Effector CD8-positive, alpha-beta T cell (primary cell): ENCODE measurements at places on chromosomes 2 and 18.
A peak's percentile ranks its signal among the peaks of the same experiment; 100 is the strongest.

GRCh38 chr2:171668183-171668582 is 19.1 kb upstream of the DYNC1I2 start:
- DNase-seq: no peak

GRCh38 chr18:75377926-75378325 is 49.6 kb downstream of the SMIM21 start:
- DNase-seq: no peak

- no peak for DNase-seq
Observed at GRCh38 chr2:43612944-43613343, 17.1 kb upstream of the THADA start.

- DNase-seq: no peak
Observed at GRCh38 chr2:219537657-219538488, 5.7 kb downstream of the CHPF start.

GRCh38 chr2:50492477-50492851 is 539.5 kb downstream of the NRXN1 start:
- DNase-seq: no peak

DNA sequence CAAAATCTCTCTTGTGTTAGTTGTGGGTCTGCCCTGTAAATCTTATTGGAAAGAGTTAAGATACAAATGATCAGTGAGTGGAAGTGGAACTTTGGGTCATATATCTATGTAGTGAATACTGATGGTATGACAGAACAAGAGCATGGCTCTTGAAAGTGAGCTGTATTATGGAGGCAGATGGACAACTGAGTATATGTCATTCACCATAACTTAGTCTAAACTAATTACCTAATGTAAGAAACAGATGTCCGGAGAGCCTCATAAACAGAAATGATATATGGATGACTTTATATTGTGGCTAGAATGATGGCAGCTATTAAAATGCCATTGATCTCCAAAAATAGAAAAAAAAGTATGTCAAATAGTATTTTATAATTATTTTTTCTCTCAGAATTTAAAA is 72.4 kb downstream of the FASTKD2 start:
- DNase-seq: no peak

- no peak for DNase-seq
Observed at GRCh38 chr2:47034973-47035609, 119.5 kb upstream of the MCFD2 start.

GRCh38 chr2:17162713-17163112 is 355.5 kb downstream of the RAD51AP2 start:
- DNase-seq: no peak

- DNase-seq: peak; percentile 26
Observed at GRCh38 chr2:231604101-231604684, 11.5 kb downstream of the TEX44 start.

DNA sequence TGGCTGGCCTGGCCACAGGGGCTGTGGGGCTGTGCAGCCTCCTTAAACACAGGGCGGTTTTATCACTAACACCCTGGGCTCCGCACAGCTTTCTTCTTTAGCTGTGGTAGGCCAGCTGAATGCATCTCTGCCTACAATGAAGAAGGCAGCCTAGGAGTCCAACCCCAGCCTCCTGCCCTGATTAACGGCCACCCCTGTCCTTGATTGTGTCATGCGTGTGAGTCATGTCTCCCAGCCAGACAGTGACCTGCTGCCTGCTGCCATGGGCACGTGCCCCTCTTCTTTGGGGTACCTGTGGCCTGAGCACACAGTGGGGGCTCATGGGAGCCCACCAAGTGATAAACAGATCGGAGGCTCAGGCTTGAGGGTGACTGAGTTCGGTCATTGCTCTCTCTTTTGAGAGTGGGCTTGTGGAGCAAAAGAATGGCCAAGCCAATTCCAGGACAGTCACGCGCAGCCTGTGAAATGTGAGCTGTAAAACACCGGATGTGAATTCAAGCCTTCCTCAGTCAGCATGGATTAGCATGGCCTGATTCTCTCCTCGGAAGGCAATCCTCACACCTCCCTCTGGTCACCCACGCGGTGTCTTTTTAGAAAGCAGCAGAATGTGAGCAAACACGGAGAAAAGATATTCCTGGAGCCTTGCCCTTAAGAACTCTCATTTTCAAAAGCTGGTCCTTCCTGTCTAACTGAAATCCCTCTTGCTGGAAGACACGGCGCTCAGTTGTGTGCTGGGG is 144.1 kb downstream of the CELF4 start:
- no peak for DNase-seq

DNA sequence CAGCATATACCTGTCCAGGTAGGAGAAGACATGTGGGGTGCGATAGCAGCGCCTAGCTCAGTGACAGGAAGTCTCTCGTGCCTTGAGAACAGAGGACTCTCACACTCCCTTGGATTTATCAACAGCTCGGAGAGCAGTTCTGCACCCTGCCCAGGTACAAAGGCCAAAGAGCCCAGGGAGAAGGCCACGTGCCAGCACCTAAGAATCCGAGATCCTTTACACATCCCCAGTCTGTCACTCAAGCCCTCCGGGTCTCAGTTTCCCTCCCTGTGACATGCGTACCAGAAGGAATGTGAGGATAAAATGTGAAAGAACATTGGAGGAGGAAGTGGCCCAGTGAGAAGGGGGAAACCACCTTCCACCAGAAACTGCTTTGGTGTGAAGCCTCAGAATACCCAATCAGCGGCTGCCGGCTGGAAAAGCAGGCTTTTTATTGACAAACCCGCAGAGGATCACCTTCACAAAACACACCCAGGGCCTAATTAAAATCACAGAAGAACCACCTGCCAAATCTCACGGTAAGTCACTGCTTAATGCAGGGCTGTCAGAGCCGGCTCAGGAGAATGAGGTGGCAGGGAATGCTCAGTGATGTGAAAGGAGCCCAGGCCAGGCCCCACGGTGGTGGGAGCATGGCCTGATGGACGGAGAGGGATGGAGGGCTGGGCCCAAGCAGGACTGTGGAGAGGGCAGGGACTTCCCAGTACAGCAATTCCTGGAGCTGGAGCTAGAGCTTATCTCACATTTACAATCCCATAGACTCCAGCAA is 66.3 kb downstream of the MYO5B start:
- DNase-seq: no peak
